Stimulated activated naive CD8-positive, alpha-beta T cell treated with anti-CD3 and anti-CD28 coated beads, Interleukin-15, amount 100 ng/mL, for 72 hours (primary cell): ENCODE measurements at places on chromosomes 5 and 9.

DNA sequence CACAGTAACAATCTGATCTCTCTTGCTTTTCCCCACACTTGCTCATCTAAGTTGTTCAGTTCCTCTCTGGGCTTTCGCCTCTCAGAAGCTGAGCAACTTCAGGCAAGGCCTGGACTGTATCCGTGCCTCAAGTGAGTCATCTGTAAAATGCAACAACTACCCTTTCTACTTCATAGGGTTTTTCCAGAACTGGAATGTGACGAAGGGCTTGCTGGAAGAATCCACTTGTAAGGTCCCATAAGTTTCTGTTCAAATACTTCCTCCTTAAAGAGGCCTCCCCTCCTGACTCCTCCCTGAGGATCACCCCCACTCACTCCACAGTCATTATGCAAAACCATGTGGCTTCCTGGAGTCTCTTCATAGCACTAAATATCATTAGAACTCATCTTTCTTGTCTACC lies 17.5 kb upstream of the INSYN2B start:
- DNase-seq = no peak

- DNase-seq = no peak
These were observed 371.2 kb downstream of the NFIB start for GRCh38 chr9:13942695-13943094.

DNA sequence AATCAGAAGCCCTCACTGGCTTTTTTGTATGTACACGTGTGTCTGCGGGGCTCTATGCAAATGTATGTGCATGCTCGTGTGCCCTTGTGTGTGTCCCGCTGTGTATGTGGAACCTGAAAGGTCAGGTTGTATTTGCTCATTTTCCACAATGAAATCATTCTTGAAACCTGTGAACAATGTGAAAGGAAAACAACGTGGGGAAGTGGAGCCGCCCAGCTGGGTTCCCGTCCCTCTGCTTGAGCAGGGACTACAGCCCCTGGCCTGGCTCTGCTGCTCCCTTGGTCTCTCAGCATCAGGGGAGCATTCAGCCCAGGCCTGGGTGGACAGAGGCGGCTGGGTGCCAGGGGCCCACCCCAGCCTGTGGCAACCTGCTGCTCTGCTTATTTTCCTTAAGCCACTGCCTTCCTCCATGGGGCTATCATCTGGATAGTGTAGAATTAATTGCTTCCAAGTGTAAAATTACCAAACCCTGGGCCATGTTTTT lies 3.0 kb downstream of the ECSCR start:
- no peak for DNase-seq

- DNase-seq = no peak
These were observed 90.7 kb downstream of the NR3C1 start for GRCh38 chr5:143312822-143313221.

GRCh38 chr9:8241201-8241600 lies 441.6 kb upstream of the DMAC1 start:
- no peak for DNase-seq

- no peak for DNase-seq
These were observed 66.0 kb downstream of the FBN2 start for GRCh38 chr5:128472036-128472435.

DNA sequence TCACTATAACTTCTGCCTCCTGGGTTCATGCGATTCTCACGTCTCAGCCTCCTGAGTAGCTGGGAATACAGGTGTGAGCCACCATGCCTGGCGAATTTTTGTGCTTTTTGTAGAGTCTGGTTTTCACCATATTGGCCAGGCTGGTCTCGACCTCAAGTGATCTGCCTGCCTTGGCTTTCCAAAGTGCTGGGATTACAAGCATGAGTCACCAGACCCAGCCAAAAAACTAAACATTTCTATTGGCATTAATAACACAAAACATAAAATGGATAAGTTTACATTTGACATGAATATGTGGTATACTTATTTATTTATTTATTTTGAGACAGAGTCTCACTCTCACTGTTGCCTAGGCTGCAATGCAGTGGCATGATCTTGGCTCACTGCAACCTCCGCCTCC lies 13.6 kb upstream of the REEP5 start:
- no peak for DNase-seq

DNA sequence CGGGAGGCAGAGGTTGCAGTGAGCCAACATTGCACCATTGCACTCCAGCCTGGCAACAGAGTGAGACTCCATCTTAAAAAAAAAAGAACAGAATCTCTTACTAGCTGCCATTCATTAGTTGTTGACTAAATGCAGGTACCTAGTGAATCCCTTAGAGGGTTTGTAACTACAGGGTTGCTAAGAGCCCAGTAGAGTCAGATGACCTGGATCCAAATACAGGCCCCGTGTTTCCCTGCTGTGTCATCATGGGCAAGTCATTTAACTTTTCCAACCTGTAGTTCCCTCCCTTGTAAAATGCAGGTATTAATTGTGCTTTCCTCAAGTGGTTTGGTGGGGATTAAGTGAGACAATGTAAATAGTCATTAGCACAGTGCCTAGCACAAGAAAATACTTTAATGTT lies 32.8 kb downstream of the PLAC8L1 start:
- DNase-seq = no peak

GRCh38 chr5:144368556-144368955 lies 197.9 kb downstream of the KCTD16 start:
- no peak for DNase-seq

DNA sequence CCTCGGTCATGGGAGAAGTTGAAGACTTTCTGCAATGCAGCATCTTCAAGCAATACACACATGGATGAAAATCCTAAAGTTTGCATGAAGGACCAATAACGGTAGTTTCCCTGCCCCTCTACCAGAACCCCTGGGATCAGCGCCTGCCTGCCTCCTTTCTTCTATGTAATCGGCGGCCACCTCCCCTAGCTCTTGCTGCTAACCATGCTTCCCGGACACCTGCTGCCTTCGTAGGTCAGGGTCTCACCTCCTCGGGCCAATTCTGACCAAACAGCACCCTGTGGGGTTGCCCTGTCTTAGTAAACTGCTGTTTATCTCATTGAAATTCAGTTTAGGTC lies 388 bp upstream of the MED10 start:
- no peak for DNase-seq

- DNase-seq = no peak
These were observed 197.4 kb downstream of the CSNK1G3 start for GRCh38 chr5:123709422-123709821.

GRCh38 chr5:78495800-78496199 lies 135.4 kb downstream of the SCAMP1 start:
- DNase-seq = no peak

- no peak for DNase-seq
These were observed 27.7 kb upstream of the SSBP2 start for GRCh38 chr5:81778642-81779041.

DNA sequence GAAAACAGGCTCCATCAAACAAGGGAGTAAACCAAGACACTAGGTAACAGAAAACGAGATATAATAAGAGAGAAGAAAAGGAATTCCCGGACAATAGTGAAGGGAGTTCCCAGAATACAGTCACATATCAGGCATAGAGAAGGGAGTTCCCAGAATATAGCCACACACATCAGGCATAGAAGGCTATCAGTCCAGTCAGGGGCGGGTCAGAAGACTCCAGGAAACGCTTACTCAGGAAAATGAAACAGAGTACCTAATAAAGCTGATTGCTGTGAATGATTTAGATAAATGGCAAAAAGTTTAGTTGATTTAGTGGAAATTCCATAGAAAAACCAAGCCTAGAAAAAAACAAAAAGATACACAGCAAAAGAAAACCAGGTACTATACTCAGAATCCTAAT lies 4.9 kb downstream of the TOMM5 start:
- no peak for DNase-seq

DNA sequence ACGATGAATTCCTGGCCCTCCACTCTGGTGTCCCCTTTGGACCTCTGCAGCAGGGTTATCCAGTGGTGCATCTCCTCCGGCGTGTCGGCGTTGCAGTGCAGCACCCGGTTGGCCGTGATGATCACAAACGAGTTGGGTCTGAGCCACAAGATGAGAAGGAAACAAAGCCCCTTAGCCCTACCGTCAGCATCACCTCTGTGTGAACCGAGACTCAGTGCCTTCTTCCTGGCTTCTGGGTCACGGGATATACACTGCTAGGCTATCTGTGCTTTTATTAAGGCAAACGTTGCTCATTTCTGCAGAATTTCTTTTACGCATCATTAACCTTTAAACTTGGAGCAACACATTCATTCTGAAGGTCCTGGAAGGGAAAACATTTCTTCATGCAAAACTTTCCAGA lies 65.1 kb upstream of the RETREG1 start:
- no peak for DNase-seq

DNA sequence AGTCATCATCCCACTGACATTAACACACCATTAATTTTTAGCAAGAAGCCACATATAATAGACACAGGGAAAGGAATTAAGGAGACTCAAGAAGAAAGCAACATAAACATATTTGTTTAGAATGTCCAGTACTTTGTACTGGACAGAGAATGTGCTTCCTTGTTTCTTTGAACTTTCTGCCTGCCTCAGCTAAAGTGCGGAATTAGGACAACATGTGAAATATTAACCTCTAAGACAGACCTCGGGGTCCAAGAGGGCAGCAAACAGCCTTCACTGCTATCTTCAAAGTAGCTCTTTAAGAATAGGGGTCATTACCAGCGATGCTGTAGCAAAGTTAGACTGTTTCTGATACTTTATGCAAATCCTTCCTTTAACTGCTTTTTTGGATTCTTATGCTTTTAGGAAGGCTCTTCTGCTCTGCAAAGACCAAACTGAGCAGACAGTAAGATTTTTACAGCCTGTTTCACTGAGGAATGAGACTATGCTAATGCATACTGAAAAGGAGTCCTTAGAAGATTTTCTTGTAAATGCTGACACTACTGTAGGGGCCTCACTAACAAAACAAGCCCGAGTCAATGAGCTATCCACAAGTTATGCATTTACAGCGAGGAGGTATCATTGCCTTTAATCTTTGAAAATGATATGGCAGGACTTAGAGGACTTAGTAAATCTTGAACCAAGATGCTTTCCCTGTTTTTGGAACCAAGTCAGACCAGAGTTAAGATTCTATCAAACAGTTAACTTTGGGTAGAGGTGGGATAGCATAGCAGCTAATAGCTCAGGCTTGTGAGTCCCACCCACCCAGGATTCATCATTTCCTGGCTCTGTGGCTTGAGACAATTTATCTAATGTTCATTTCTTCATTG lies 23.8 kb downstream of the DAB2 start:
- DNase-seq = no peak

GRCh38 chr9:81559709-81560108 lies 129.6 kb downstream of the TLE1 start:
- DNase-seq = no peak

DNA sequence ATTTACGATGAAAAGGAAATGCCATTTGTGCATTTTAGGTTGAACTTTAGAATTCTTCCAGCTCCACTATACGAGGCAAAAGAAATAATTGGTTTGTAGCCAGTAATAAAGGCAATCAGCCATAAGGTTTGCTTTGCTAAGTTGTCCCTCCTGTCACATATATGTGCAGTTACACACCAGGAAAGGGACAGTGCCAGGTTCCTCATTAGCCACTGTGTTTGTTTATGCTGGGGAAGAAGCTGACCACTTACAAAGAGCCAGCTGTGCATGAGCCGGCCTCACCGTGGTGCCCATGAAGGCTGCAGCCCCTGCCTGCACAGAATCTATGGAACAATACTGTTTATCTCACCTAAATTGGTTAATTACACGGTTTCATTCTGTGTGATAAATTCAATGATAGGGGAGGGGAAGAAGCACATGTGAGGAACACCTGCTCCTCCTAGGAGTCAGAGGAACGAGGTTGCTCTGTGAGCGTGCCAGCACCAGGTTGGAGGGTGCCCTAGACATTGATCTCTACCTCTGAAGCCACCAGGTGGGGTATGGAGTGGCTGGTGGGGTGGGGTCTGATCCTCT lies 173.8 kb upstream of the DAP start:
- no peak for DNase-seq

- DNase-seq = no peak
These were observed 14.4 kb upstream of the GALNT10 start for GRCh38 chr5:154176181-154176580.

- peak; percentile 58 for DNase-seq
These were observed 9.6 kb downstream of the STK10 start for GRCh38 chr5:172178301-172178987.

DNA sequence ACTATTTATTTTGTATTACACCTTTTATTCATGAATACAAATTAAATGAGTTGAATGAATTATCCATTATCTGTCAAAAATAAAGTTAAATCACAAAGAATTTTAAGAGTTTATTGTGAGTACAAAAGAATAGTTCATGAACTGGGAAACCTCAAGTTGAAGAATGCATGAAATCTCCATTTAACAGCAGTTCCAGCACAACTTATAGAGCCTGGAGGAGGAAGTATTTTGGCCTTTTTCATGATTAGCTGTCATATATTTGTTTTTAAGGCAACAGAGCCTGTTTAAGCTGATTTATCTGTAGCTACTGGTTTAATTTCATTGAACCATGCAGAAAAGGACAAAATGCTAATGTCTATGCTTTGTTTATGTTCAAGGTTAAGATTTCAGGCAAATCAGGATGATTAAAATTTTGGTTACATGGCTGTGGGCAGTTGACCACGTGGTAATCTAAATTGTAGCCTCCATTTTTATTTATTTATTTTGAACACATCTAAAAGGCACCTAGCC lies 12.2 kb downstream of the SPINK1 start:
- DNase-seq = no peak

GRCh38 chr5:123448017-123448617 lies 24.9 kb upstream of the CEP120 start:
- DNase-seq = peak; percentile 56
